ENCODE measurements at places on chromosomes 6 and 20.

DNA sequence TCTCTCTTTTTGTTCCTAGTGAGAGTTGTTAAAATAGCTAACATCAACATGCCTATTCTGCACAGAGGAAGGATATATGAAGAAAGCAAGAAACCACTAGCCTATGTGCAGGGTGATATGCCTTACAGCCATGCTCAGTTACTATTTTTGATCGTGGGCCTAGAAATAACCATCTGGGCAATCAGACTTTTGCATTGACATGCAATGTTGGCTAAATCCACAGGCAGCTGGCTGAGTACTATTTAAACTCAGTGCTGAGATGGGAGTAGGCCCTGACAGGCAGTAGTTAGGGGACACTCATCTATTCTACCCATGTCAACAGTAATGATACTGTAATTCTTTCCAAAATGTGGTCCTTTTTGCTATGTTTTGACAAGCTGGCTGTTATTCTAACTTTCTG is 89.6 kb downstream of the HDGFL1 start:
- no peak for DNase-seq

DNA sequence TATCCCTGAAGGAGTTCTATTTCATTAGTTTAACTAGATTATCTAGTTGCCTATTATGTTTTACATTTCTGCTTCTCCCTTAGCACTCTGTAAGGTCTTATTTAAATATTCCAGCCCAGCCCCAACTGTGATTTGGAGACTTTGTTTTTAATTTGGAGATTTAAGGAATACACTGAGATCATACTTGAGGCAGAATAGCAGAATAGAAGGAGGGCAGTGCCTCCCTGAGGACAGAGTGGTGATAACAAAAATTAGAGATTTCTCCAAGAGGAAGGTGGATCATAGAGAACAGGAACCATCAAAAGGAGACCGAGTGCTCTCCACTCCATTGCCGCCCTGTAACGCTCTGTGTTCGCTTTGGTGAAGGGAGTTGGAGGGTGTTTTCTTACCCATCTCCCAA is 14.8 kb upstream of the CD164 start:
- no peak for DNase-seq

DNA sequence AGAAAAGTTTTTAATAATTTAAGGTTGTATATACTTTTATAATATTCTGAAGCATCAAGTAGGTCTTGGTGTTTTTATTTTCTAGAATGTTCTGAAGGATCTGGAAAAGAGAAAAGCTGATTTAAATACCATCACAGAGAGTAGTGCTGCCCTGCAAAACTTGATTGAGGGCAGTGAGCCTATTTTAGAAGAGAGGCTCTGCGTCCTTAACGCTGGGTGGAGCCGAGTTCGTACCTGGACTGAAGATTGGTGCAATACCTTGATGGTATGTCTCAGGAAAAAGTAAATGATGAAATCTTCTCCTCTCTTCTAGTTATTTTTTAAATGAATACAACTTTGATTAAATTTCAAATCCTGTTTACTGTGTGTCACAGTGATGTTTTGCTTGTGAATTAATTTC is 225.7 kb downstream of the UTRN start:
- no peak for DNase-seq

GRCh38 chr6:147248859-147249258 is 44.6 kb downstream of the STXBP5 start:
- DNase-seq, result no peak

DNA sequence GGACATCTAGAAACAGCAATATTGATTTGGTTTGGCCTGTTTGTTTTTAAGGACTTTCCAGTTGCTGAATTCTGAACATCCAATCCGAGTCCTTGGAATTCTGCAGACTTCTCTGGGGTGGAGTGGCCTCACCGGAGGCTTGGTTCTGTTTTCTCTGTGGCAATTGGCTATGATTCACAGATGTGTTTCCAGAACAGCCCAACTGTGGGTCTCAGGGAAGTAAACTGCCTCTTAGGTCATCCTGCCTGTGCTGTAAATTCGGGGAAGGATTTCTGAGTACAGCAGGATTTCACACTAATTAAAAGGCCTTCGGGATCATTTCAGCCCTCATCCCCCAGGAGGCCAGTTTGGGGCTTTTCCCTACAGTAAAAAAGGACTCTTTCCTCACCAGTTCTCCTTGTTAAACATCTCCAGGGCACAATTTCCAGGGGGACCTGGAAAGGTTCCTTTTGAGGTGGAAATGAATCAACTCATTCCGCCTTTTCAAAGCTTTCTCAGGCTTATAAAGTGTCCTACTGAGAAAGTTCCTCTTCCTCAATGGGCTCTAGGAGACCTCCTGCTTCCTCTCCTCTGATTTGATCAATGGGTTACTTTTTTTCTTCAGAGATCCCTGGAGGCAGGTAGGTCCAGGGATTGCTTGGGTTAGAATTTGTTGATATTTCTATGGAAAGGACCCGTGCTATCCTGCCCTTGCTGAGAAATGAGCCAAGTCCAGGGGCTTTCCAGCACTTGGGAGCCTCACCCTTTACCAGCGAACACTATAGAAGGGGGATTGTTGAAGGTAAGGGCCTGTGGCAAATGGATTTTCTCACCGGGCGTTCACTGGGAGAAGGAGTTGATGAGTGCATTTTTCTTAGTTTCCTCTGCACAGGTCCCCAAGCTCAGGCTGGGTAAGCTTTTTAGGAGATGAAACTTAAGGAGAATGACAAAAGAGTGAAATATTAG is 114.6 kb downstream of the CLIC5 start:
- no peak for DNase-seq

DNA sequence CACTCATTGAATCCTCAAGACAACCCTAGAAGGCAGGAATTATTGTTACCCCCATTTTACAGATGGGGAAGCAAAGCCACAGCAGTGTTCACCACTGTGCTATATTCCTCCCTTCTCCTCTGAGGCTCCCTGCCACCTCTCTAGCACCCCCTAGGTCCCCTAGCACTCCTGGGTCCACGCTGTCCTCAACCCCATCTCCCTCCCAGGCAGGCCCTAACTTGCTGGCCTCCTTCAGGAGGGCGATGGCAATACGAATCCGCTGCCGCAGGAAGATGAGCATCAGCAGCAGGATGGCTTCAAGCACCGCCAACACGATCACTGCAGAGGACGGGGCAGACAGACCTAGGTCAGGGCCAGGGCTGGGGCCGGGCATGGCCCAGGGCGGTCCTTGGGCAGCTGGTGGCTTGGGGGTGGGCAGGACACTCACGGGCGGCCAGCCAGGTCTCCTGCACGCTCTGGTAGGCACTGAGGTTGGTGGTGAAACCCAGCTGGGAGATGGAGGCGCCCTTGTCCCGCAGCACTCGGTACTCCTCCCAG is 7.8 kb upstream of the NEU1 start:
- DNase-seq, result no peak

GRCh38 chr6:134740473-134741199 is 209.3 kb downstream of the ALDH8A1 start:
- no peak for DNase-seq

- DNase-seq, result no peak
Measured at GRCh38 chr20:5136096-5136495, 9.3 kb downstream of the CDS2 start.

Data from 8988T (cell line).